ENCODE measurements at places on chromosomes 11 and 22.

DNA sequence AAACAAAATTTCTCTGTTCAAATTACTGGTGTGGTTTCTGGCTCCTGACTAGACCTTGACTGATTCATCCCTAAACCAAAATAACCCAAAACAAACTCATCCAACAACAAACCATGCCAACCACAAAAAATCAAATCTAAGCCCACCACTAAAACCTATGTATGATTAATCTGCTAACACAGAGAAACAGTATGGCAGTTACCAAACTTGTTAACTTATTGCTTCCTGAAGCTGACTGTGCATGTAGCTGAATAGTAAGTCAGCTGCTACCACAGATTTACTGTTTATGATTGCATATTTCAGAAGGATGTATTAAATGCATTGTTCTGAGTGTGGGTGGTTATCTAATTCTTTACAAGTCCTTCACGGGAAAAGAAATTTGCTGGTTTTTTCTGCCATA is 231.1 kb downstream of the SWAP70 start:
- no peaks in the 10 kb centered on the region for H3K27me3 ChIP-seq
- peaks cover 9% of the 10 kb centered on the region for H3K36me3 ChIP-seq
- no peak overlapping the region for H3K4me3 ChIP-seq
- DNase-seq: no peak
- H3K27ac ChIP-seq: no peak overlapping the region
- H3K4me1 ChIP-seq: no peaks in the 10 kb centered on the region

DNA sequence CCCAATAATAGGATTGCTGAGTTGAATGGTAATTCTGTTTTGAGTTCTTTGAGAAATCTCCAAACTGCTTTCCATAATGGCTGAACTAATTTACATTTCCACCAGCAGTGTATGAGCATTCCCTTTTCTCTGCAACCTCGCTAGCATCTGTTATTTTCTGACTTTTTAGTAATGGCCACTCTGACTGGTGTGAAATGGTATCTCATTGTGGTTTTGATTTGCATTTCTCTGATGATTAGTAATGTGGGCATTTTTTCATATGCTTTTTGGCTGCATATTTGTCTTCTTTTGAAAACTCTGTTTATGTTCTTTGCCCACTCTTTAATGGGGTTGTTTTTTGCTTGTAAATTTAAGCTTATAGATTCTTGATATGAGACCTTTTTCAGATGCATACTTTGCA is 97.4 kb downstream of the FDX1 start:
- no peaks in the 10 kb centered on the region for H3K36me3 ChIP-seq
- H3K4me1 ChIP-seq: no peaks in the 10 kb centered on the region
- H3K27ac ChIP-seq: no peak overlapping the region

DNA sequence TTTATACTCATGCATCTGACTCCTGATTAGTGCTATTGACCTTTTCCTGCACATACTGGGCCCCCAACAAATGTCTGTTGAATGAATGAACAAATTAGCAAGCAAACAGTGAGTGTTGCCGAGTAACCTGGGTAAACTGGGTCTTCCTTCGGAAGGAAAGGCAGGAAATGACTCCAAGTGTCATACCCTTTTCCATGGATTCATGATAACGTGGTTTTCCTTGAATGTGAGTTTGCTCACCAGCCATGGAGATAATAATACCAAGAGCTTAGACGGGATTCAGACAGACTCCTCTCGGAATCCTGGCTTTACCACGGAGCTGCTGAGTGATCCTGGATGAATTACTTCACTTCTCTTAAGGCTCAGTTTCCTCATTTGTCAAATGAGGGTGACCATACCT is 16.7 kb downstream of the TECTA start:
- H3K27ac ChIP-seq: no peak overlapping the region
- no peaks in the 10 kb centered on the region for H3K27me3 ChIP-seq
- DNase-seq: no peak
- H3K36me3 ChIP-seq: no peaks in the 10 kb centered on the region
- H3K4me1 ChIP-seq: no peaks in the 10 kb centered on the region
- no peak overlapping the region for H3K4me3 ChIP-seq

DNA sequence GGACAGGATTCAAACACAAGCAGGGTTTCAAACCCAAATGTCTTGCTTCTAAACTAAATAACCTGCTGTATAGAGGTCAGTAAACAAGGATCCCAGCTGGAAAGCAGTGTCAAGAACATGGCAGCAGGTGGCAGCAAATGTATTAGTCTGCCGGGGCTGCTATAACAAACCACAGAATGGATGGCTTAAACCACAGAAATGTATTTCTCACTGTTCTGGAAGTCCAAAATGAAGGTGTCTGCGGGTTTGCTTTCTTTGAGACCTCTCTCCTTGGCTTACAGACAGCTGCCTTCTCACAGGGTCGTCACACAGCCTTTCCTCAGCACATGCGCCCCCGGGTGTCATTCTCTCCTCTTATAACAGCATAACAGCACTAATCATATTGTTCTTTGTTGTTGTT is 65.1 kb upstream of the LRRC55 start:
- no peaks in the 10 kb centered on the region for H3K27me3 ChIP-seq
- H3K4me1 ChIP-seq: no peaks in the 10 kb centered on the region
- no peak overlapping the region for H3K27ac ChIP-seq
- H3K4me3 ChIP-seq: no peak overlapping the region
- H3K36me3 ChIP-seq: no peaks in the 10 kb centered on the region
- no peak for DNase-seq

DNA sequence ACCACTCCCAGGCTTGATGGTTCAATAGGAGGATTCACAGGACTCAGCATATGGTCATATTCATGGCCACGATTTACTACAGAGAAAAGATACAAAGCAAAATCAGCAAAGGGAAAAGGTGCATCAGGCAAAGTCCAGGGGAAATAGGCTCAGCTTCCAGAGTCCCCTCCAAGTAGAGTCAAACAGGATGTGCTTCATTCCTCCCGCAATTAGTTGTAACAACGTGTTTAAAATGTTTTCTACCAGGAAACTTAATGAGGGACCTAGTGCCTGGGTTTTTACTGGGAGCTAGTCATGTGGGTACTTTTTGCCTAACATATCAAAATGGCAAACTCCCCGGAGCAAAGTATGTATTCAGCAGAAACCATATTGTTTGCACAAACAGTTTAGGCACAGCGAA is 14.9 kb upstream of the SREBF2 start:
- H3K27ac ChIP-seq: no peak overlapping the region
- H3K27me3 ChIP-seq: no peaks in the 10 kb centered on the region
- no peak overlapping the region for H3K4me3 ChIP-seq
- no peaks in the 10 kb centered on the region for H3K36me3 ChIP-seq
- H3K4me1 ChIP-seq: no peaks in the 10 kb centered on the region

DNA sequence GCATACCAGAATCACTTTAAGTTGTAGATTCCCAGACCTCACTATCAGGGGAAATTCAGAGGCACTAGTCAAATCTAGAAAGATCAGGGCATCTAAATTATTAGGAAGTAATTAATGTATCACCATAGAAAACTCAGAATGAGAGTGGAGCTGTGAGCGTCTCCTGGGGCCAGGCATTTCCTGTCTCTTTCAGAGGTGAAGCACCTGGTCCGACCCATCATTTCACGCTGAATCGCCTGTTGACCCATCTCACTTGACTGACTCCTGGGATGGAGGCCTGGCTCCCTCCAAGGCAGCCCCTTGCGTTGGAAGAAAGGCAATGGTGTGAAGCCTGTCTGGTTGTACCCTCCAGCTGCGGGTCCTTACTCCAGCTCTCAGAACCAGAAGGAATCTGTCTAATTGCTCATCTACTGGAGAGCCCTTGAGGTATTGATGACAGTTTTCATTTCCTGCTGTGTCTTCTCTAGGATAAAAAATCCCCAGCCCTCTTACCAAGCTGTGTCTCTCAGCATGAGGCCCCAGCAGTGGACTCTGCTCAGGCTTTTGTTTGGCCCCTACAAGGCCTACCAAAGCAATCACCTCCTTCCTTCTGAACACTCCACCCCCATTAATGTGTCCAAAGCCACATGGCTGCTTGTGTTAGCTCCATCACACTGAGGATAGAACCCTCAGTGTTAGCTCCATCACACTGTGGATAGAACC is 93.2 kb upstream of the SYT13 start:
- peaks cover 7% of the 10 kb centered on the region for H3K4me1 ChIP-seq
- H3K27ac ChIP-seq: no peak overlapping the region
- no peak for DNase-seq
- no peaks in the 10 kb centered on the region for H3K27me3 ChIP-seq
- no peak overlapping the region for H3K4me3 ChIP-seq

DNA sequence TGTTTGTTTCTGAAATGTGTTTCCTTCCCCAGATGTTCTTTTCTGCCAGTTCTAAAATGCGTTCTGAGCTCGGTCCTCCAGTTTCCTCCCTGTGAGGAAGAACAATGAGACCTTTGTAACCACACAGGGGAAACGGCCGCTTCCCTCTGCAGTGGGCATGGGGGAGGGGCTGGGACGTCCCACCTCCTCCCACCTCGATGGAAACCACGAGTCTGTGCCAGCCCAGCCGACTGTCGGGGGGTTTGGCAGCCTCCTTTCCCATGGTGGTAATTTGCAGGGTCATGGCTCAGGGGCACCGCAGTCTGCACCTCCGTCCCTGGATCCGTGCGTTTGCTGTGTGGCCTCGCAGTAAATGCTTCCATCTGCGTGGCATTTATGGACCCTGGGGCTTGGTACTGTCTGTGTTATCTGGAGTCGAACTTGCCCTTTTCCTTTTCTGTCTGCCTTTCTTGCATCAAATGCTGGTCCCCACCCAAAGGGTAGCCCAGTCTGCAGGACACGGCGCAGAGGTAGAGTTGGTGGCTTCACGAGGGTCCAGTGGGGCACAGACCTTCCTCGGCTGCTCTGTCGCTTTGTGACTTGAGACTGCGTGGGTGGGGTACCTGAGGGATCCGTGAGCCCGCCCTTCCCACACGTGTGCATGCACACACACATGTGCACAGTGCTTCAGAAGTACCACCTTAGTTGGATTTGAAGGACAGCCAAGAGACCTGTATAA is 16.1 kb downstream of the LRP5 start:
- H3K4me1 ChIP-seq: no peaks in the 10 kb centered on the region
- H3K36me3 ChIP-seq: no peaks in the 10 kb centered on the region
- no peak for DNase-seq
- peak overlapping the region; percentile 42 for H3K27ac ChIP-seq

DNA sequence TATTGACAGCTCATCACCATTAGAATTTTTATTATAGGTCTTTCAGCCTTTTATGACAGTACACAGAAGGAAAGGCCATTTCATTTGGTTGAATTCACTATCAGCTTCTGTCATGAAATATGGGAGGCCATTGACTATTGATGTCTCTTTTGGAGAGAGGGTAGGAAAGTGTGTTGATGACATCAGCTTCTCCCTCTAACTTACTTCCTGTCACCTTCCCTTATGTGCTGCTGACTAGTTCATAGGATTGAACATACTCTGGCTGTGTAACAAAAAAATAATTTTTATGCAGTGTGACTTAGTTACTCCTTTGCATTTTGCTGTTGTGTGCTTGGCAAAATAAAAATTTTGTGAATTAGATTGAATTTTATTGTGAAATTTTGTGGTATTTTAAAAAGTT is 769.2 kb downstream of the METTL15 start:
- no peaks in the 10 kb centered on the region for H3K27me3 ChIP-seq
- H3K4me1 ChIP-seq: no peaks in the 10 kb centered on the region
- no peak for DNase-seq

GRCh38 chr22:50138988-50139387 is 31.5 kb upstream of the PANX2 start:
- no peaks in the 10 kb centered on the region for H3K36me3 ChIP-seq
- no peaks in the 10 kb centered on the region for H3K27me3 ChIP-seq
- no peak for DNase-seq
- H3K4me3 ChIP-seq: no peak overlapping the region
